Vagina (tissue), 2 donors: ENCODE measurements at places on chromosomes 11 and 22. TPM values are rescaled to one million over a fixed set of nuclear protein-coding genes. Genes with fewer than 3 reads are reported as not detected.

Gene HSPB2
- total RNA-seq, result not detected

GRCh38 chr22:21641789-21642583 lies at the start of gene SDF2L1:
Gene SDF2L1 (plus strand): TSS chr22:21642302. CDS start chr22:21642337, 35 bp downstream.
- DNase-seq, result peak; percentile 99

GRCh38 chr11:103067118-103067517 lies 24.8 kb downstream of the DCUN1D5 start:
- DNase-seq, result no peak

- no peak for DNase-seq
Observed at GRCh38 chr11:131064373-131064991, 148.2 kb upstream of the SNX19 start.

DNA sequence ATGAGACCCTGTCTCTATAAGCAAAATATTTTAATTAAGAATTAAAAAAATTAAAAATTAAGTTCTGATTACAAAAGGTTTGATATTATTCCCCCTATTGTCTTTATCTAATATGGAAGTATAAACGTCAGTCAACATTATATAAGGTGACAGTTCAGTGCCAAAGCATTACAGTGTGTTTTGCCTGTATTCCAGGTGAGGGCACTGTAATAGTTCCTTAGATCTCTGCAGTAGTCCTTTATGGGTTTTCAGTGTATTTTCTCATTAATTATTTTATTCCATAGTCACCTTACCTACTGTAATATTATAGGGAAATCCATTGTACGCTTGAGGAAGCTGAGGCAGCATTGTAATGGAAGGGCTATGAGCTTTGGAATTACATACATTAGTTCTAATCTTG lies 33.0 kb downstream of the FAR1 start:
- DNase-seq, result no peak

GRCh38 chr11:46533396-46534100 lies 60.3 kb downstream of the AMBRA1 start:
- no peak for DNase-seq
